ENCODE measurements at places on chromosomes 3 and 15.

GRCh38 chr3:171672124-171672523 is 138.2 kb downstream of the PLD1 start:
- DNase-seq: no peak

GRCh38 chr15:67796196-67797127 is 28.8 kb upstream of the SKOR1 start:
- no peak for DNase-seq

DNA sequence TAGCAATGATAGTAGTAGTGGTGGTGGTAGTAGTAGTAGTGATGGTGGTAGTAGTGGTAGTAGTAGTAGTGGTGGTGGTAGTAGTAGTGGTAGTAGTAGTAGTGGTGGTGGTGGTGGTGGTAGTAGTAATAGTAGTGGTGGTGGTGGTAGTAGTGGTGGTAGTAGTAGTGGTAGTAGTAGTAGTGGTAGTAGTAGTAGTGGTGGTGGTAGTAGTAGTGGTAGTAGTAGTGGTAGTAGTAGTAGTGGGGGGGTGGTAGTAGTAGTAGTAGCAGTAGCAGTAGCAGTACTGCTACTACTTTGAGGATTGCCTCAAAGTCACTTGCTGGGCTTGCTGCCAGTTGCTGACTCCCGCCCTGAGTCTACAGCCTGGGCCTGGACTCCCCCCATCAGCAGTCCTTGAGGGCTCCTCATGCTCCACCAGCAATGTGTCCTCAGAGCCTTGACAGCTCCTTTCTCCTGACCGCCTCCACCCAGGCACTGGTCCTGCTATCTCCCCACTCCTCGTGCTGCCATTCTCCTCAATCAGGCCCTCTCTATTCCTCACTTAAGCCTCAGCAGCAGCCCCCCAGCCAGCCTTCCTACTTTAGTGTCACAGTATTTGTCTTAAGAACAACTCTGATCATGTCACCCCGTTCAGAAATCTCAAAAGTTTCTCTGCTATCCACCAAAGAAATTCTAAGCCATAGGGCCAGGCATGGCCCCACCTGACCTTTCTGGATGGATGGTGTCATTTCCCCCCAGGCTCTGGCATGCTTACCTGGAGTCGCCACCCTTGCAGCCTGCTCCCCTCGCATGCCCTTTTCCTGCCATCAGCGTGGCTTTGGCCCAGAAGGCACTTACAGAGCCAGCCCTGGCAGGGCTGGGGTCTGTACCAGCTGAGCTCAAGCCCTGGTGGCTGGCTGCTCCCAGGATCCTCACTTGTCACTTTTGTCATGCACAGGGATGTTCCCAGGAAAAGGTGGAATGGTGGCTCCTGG is 45.6 kb downstream of the DLEC1 start:
- no peak for DNase-seq

DNA sequence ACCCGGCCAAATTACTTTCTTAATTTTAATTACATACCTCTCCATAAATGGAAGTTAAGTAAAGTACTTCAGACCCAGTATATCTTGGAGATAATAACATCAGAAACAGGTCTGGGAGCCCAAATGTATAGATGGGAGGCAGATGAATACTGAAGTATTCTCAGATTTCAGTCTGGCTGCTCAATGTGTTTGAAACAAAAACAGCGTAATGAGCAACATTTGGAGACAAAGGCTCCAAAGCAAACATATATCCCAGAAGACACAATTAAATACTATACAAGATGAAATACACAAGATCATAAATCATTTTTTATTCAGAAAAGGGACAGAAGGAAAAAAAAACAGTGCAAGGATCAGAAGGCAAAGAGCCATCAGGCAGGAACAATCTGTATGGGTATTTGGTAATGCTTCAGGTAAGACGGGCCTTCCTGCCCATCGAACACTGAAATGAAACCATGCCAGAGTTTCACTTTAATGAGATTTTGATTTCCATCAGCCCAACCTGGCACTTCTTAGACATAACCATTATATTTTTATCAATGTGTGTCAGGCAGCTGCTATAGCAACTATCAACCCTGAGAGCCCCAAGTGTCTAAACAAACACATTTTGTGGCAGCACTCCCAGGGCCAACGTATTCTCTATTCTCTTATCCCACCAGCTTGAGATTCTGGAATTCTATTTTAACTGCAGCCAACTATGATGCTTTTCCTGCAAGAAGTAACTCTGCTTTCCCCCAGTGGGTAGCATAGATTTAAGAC is 210.8 kb downstream of the STT3B start:
- DNase-seq: no peak

DNA sequence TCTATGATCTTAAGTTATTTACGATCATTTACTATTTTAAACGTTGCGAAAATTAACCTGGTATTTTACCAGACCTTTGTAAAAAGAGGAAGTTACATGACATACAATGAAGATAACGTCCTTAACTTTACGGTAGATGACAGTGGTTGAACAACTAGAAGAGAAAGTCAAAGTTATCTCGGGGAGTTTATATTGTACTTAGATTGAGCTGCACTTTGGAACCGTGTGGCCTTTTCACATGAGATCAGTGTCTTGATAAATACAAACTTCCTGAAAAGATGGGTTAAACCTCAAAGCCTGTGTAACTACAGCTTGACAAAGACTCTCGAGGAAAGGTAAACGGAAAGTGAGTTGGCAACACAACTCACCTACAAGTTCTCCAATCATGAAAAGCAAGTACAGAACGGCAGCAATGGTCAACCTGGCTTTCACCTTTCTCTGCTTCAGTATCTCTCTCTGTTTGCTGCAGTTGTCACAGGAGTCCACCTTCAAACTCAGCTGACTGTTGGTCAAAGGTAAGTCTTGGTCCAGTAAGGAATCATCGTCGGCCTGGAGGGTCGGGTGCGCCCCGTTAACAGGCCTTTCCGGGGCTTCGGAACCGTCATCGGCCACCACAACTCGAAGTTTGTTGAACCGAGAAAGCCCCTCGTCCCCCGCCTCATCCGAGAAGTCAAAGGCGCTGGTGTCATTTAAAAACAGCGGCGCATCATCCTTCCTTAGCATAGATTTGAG is 793 bp downstream of the SLC30A4 start:
- peak; percentile 8 for DNase-seq

- DNase-seq: peak; percentile 50
Observed at GRCh38 chr3:44954962-44955361, 21.0 kb downstream of the ZDHHC3 start.

GRCh38 chr15:57156210-57156884 is 220.0 kb upstream of the CGNL1 start:
- DNase-seq: no peak

- no peak for DNase-seq
Observed at GRCh38 chr15:57382215-57382614, 5.9 kb downstream of the CGNL1 start.
